CD8-positive, alpha-beta memory T cell (primary cell): ENCODE measurements at places on chromosomes 3 and 15.
A peak's percentile ranks its signal among the peaks of the same experiment; 100 is the strongest.

DNA sequence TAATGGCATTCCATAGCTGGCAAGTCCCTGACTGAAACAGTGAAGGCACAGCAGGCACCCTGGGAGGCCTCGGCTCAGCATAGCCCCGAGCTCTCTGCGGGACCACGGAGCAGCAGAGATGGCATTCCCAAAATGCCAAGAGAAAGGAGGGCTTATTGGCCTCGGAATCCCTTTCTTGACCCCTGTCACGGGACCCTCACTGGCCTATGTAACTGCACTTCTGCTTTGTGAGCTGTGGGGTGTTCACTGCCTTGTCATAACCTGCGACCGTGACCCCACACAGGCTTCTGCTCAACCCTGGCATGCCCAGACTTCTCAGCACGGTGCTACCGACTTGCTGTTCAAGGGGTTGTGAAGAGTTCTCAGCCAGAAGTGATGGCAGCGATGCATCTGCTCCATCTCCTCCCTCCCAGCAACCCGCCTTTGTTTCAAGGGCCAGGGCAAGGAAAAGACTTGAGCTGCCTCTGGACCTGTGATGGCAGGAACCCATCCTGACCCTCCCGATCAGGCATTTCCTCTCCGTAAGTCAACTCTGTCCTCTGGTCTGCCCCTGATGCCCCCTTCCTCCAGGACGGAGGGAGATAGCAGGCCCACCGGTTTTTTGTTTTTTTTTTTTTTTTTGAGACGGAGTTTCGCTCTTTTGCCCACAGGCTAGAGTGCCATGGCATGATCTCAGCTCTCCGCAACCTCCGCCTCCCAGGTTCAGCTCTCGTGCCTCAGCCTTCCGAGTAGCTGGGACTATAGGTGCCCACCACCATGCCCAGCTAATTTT is 30.5 kb downstream of the EHD4 start:
- DNase-seq: no peak

DNA sequence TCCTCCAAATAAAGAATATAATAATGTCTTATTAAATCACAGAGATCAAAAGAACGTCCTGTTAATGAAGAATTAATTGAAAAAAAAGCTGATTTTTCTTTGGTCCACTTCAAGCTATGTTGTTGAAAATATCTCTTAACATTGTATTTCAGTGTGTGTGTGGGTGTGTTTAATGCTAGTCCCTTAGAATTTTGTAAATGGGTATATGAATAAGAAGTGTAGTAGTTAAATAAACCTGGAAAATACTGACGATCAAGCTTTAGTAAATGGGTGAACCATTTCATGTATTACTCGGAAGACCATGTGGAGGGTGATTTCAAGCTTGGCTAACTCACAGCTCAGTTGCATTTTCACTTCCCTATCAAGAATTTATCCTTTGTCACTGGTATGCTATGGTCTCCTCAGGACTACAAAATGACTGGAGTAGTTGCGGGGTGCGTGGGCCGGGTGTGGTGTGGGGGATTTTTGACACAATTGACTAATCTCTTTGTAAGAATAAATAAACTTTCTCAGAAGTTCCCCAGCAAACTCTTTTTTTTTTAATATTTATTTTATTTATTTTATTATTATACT is 586.4 kb downstream of the GRM7 start:
- DNase-seq: no peak

DNA sequence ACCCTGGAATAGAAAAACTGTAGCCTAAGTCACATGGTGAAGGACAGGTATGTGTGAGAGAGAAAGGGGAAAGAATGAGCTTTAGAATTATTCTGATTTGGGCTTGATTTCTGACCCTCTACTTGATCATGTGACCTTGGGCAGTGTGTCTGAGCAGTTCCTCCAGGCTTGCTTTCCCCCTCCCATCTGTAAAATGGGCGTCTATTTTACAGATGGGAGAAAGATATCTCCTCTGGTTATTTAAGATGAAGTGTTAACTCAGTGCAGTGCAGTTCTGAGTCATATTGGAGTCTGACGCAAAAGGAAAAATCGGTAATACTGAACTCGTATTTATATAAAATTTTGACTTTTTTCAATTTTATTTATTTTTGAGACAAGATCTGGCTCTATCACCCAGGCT is 38.1 kb upstream of the LMOD3 start:
- DNase-seq: no peak

DNA sequence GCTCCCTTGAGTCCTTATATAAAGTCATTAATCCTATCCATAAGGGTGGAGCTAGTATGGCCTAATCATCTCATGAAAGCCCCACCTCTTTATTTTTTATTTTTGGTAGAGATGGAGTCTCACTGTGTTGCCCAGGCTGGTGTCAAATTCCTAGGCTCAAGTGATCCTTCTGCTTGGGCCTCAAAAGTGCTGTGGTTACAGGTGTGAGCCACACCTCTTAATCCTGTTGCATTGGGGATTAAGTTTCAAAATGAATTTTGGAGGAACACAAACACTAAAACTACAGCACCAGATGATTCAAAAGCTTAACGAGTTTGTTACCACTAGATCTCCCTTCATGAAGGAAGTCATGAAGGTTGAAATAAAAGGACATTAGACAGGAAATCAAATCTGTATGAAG is 27.7 kb downstream of the RAB7A start:
- DNase-seq: no peak

- no peak for DNase-seq
Observed at GRCh38 chr3:45321607-45322391, 66.6 kb upstream of the LARS2 start.

- no peak for DNase-seq
Observed at GRCh38 chr3:16653712-16654111, 48.5 kb upstream of the DAZL start.

DNA sequence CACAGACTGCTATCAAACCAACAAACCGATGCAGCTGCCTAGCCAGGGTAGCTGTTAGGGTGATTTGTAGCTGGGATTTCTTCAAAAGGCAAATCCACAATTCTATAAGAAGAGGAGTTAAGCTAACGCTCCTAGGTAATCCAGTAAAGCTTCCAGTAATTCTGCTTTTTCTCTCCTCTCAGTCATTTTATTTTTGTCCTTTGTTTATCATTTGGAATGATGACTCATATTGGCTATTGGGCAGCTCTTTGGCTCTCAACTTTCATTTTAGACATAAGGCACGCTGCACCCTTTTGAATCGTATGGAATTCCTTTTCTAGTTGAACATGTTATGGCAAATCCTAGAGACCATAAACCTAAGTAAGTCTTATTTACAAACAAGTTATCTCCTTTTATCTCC is 53.2 kb upstream of the PPARG start:
- no peak for DNase-seq

DNA sequence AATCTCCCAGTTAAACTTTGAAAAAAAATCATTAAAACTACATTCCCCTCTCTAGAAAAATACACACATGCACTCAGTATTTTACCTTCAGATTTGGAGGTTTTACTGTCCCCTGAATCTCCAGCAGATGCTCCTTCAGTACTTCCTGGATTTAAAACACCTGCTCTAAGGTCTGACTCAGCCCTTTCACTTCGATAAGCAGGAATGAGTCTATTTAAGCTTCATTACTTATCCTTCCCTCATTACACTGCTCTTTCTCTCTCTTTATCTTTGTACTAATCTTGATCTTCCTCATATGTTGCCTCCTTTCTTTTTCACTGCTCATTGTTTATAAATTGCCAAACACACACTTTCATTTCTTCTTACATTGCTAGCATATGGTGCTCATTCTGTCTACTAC is 443.9 kb downstream of the DIPK2A start:
- DNase-seq: no peak

DNA sequence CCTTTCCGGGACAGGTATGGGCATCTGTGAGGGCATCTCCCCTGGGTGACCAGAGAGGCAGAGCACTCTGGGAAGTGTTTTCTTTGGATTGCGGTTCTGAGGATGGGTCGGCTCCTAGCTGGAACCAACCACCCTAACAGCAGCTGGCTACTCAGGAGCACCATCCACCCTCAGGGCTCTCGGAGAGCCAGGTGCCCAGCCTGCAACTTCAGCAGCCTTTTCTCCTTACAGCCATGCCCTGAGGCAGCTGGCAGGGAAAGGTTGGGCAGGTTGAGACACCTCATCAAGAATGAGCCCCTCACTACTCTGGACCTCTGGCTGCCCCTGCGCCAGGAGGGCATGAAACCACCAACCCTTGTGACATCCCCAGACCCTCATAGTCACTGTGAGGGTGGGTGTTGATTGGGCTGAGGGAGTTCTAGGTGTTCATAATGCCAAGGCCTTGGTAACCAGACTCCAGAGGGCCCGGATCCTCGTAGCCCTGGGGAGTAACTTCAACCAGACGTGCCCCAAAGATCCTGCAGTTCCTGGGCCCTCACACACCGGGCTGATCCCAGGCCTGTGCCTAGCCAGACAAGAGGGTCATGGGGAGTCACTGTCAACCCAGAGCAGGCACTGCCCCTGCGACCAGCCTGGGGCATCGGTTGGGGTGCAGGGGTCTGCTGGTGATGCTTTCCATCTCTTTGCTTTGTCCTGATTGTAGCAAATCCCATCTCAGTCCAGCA is 114.4 kb upstream of the ABHD17C start:
- no peak for DNase-seq

DNA sequence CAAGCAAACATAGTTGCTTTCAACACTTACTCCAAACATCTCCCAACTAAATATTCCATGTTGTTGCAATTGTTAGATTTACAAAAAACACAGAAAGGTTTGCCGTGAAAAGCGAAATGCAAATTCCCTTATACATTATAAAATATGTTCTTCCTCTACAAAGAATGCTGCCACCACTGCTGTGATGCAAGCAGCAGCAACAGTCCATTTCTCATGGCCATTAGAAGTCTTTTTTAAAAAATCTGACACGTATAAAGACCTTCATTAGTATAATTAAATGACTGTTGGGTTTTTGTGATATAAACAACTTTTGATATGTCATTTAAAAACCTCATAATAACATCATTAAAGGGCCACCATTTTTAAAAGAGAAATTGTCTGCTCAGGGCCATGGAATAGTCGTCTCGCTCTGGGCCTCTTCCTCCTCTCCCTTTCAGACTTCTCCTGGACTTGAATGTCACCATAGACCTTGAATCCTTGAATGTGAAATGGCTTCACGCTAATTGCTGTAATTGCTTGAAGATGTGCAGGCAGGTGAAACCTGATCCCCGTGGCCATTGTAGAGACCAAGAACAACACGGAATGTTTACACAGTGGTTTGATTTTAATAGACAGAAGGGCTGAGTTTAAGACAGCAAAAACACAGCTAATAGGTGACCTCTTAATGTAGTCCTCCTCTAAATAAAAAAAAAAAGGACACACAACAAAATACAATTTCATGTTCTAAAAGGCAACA is 450.4 kb downstream of the FOXP1 start:
- DNase-seq: no peak

- DNase-seq: no peak
Observed at GRCh38 chr3:38121451-38121831, 15.5 kb downstream of the ACAA1 start.

GRCh38 chr3:164250923-164251322 is 827.4 kb downstream of the SI start:
- no peak for DNase-seq

- DNase-seq: no peak
Observed at GRCh38 chr3:39127908-39128304, 20.4 kb downstream of the TTC21A start.

- DNase-seq: no peak
Observed at GRCh38 chr3:135310317-135310716, 515.3 kb downstream of the EPHB1 start.

- no peak for DNase-seq
Observed at GRCh38 chr3:57078344-57078634, 17.8 kb downstream of the SPATA12 start.

DNA sequence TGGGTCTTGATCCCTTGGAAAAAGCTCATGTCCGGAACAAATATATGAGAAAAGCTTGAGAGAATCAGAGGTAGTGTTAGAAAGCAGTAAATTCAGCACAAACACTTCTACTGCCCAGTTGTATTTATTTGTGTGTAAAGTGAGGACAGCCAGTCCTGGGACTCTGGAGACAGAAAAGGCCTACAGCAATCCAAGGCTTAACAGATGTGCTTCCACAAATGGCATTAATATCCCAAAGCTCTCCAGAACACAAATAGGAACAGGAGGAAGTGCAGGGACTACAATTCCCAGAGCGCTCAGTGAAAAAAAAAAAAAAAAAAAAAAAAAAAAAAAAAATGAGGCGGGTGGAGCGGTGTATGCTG is 390 bp upstream of the AP2M1 start:
- DNase-seq: no peak

DNA sequence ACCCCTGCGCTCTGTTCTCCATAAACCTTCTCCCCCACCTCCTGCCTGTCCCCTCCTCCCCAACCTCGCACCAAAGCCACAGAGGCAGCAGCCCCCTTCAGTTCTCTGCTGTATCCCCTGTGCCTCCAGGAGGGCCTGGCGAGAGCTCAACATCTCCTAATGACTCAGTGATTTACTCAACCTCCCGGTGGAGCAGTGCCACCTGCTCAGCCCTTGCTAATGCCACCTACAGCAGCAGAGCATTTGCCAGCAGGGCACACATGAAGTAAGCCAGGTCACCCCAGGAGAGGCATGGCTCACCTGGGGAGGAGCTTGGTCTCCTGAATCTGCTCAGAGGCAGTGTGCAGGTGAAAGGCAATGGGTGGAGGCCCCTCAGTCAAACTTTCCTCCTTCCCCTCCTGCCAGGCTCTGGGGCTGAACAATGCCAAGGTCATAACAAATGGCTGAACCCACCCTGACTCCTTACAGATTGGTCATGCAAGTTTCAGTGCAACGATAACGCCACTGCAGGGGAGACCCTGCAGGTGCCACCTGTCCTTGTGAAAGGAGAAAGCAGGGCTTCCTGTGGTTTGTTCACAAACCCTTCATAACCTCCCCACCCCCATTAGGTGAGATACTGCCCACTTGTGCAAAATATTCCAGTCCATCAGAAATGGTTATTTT is 19.8 kb downstream of the TRPM1 start:
- no peak for DNase-seq

GRCh38 chr3:95028688-95029087 is 965.8 kb downstream of the NSUN3 start:
- no peak for DNase-seq

DNA sequence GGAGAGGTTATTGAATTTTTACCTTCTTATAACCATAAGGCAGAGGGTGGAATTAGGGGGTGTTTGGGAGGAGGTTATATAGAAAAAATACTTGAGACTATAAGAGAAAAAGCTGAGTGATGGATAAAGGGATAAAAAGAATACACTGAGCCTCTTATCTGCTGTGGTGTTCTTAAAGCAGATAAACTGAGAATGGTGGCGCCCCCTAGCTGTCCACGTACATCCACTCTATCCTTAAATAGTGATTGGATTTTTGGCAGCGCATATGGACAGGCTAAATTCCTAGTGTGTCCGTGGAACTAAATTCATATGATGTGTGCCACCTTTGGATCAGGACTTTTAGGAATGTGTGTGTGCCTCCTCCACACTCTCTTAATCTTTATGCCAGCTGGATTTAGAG is 121.1 kb downstream of the OXSM start:
- DNase-seq: peak; percentile 10

GRCh38 chr3:23116081-23116837 is 86.9 kb upstream of the UBE2E2 start:
- no peak for DNase-seq

DNA sequence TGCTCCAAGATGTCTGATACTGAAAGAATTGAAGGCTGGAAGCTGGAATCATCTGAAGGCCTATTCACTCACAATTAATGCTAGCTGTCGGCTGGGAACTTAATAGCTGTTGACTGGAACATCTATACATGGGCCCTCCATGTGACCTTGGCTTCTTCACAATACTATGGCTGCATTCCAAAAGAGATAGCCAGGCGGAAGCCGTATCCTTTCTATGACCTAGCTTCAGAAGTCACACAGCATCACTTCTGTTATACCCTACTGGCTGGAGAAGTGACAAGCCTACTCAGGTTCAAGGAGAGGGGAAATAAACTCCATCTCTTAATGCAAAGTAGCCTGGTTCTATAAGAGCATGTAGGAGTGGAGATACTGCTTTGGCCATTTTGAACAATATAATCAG is 50.9 kb upstream of the SPRED1 start:
- no peak for DNase-seq
